ENCODE measurements at places on chromosomes 3 and 15.

GRCh38 chr3:143810953-143811265, 37.4 kb downstream of the SLC9A9 start:
- DNase-seq = no peak

DNA sequence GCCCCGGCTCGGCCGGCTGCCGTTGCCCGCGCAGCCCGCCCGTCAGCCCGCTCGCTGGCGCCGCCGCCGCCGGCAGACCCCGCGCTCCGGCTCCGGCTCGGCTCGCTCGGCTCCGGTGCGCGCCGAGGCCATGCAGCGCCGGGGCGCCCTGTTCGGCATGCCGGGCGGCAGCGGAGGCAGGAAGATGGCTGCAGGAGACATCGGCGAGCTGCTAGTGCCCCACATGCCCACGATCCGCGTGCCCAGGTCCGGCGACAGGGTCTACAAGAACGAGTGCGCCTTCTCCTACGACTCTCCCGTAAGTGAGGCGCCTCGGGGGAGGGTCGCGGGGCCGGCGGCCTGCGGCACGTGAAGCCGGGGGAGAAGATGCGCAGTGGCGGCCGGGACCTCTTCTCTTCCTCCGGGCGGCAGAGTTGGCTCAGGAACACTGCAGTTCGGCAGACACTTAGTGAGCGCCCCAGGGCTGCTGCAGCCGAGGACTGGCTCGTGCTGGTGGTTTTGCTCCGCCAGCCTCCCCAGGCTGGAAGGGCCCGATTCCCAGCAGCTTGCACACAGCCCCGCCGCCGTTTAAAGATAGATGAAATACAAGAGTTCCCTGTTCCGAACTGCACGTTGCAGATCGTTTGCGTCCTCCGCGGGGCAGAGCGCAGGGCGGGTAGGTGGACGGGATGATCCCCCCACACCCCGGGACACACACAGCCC, 407 bp downstream of the USP13 start:
- DNase-seq = peak; percentile 31

GRCh38 chr15:62241135-62241770, 76.2 kb upstream of the C2CD4B start:
- DNase-seq = no peak

GRCh38 chr3:10667269-10667668, 148.8 kb upstream of the SLC6A11 start:
- no peak for DNase-seq

DNA sequence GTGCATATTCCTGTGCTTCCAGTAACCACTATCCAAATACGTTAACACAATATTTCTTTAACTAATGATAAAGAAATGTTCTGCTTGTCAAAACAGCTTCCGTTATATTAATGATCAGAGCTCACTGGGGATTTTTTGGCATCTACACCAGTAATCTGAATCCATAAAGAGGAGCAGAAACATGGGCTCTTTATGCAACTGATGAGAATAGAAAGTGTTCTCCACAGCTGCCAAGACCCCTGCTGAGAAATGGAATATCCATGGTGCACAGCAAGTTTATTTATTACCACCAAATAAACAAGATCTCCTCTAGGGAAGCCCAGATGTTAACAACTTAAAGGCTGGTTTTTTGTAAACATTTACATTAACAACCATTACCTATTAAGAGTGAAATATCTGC, 54.5 kb downstream of the ALDH1A2 start:
- no peak for DNase-seq

- DNase-seq = no peak
Observed at GRCh38 chr15:71658827-71659729, 151.3 kb upstream of the NR2E3 start.
